Vein endothelial cell (primary cell): ENCODE measurements at places on chromosomes 11 and 22. TPM values are rescaled to one million over a fixed set of nuclear protein-coding genes. Genes with fewer than 3 reads are reported as not detected.

The TMEM109 gene
- 104 and 123 TPM in 2 replicates for total RNA-seq

The FTH1 gene
- total RNA-seq = 388 and 673 TPM in 2 replicates

The NAT10 gene
- 35.3 and 36.9 TPM in 2 replicates for total RNA-seq

The GDPD4 gene
- not detected in 2 replicates for total RNA-seq

The WNT11 gene
- not detected in 2 replicates for total RNA-seq

The CRYBA4 gene
- not detected in 2 replicates for total RNA-seq

The IL17REL gene
- total RNA-seq = under 0.01 and 0.33 TPM in 2 replicates

The LRRN4CL gene
- 0.19 and 0.33 TPM in 2 replicates for total RNA-seq

The TMPRSS4 gene
- not detected in 2 replicates for total RNA-seq

The CTSF gene
- total RNA-seq = 14.5 and 26.8 TPM in 2 replicates

The TSGA10IP gene
- not detected in 2 replicates for total RNA-seq

The OR2AG1 gene
- under 0.01 TPM in 1 of 2 replicates, not detected in the other for total RNA-seq

The TECTA gene
- total RNA-seq = 0.33 and 0.67 TPM in 2 replicates

The PPP1CA gene
- 275 and 323 TPM in 2 replicates for total RNA-seq

The PARVA gene
- 55.5 and 58.3 TPM in 2 replicates for total RNA-seq

The INPP5J gene
- total RNA-seq = 0.19 and 0.33 TPM in 2 replicates

The DGAT2 gene
- total RNA-seq = 1.3 and 2.3 TPM in 2 replicates

The SMDT1 gene
- 4.9 and 5.0 TPM in 2 replicates for total RNA-seq

The F2 gene
- not detected in 2 replicates for total RNA-seq

The TMEM86A gene
- 2.5 and 3.3 TPM in 2 replicates for total RNA-seq

The ANO9 gene
- 0.33 and 0.48 TPM in 2 replicates for total RNA-seq

The SHISAL1 gene
- under 0.01 TPM in 2 replicates for total RNA-seq

The SCN3B gene
- total RNA-seq = 0.65 and 1.7 TPM in 2 replicates

The VPREB3 gene
- not detected in 2 replicates for total RNA-seq

The DRD4 gene
- not detected in 2 replicates for total RNA-seq

The TMEM45B gene
- 0.10 and 0.33 TPM in 2 replicates for total RNA-seq
